ENCODE measurements at places on chromosomes 7 and 10.

- DNase-seq, result no peak
Observed at GRCh38 chr10:12195281-12195602, 449 bp downstream of the NUDT5 start.

DNA sequence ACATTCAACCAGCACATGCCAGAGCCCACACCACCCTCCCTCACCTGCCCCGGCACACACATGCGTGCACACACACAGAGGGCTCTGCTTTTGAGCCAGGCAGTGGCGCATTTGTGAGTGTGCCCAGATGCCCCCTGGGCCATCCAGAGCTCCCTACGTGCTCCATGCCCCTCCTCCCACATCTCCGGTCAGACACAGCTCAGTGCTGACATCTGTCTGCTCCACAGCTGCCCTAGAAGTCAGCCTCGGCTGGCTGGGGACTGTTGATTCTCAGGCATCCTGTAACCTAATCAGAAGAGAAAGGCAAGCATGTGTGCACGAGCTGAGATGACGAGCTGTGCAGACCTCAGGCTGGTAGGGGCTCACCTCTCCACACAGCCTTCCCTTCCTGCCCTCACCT lies 135.1 kb downstream of the ZMIZ1 start:
- no peak for DNase-seq

- no peak for DNase-seq
Observed at GRCh38 chr10:1625079-1625478, 112.2 kb downstream of the ADARB2 start.

- no peak for DNase-seq
Observed at GRCh38 chr7:113094517-113095249, 8.1 kb upstream of the GPR85 start.

DNA sequence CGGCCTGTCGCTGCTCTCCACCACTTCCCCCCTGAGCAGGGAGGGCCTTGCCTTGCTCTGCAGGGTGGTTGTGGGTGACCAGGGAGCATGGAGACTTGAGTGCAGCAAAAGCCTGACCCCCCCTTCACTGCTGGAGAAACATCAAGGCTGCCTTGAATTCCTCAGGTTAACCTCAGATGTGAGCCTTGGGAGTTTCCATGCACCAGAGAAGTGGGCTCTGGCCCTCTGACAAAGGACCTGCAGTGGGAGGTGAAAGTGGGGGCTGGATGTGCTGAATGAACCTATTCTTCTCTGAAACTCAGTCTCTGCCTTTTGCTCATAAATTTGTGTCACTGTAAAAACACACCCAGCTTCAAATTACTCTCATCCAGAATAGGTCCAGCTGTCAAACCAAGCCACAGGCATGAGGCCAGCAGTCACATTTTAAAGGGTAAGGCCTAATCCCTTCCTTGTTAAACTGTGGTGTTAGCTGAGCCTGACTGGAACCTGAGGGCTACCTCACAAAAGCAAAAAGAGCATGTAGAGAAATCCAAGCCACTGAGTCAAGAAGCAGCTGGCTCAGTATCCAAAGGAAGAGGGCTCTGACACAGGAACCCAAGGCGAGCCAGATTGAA lies 356.8 kb downstream of the CCSER2 start:
- no peak for DNase-seq

- no peak for DNase-seq
Observed at GRCh38 chr10:32943854-32944661, 14.0 kb downstream of the ITGB1 start.

DNA sequence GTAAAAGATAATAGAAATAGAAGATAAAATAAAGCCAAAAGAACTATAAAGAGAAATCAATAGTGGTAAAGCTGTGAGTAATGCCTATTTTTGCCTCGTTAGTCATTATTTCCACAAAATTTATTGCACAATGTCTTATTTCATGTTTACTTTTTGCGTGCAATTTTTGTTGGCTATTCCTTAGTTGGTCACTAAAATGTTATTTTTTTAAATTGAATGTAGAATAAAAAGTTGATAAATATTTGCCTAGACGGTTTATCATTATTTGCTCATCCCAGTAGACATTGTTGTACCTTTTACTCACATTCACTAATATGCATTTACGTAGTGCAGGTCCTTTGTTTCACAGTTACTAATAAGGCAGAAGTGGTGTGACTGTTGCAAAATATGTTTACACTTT lies 227.8 kb upstream of the BMPER start:
- no peak for DNase-seq

DNA sequence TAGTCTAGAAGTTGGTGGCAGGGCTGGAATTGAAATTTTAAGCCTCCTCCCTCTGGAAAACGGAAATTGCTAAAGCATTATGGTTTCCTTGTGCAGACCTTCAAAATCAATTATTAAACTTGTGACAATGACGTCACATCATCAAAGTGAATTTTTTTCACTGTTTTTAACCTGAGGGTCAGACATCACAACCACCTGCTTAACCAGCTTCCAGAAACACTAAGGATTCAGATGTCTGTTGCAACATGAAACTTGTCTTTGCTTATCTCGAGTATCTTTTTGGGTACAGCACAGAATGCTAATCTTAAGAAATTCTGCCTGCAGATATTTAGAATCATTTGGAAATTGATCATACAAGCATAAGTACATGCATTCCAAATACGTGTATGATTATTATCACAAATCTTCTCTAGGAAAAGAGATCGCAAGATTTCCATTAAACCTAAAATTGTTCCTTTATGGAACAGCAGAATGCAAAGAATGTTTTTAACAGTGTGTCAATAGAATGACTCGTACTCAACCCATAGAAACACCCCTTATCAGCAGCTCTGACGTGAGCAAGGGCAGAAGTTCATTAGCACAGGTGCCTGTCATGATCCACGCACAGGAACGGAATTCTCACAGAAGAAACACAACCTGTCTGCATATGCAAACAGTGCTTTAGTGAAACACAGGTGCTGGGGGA lies 4.1 kb upstream of the GTPBP4 start:
- no peak for DNase-seq

GRCh38 chr10:3783682-3784432 lies 1.2 kb downstream of the KLF6 start:
- DNase-seq, result no peak

DNA sequence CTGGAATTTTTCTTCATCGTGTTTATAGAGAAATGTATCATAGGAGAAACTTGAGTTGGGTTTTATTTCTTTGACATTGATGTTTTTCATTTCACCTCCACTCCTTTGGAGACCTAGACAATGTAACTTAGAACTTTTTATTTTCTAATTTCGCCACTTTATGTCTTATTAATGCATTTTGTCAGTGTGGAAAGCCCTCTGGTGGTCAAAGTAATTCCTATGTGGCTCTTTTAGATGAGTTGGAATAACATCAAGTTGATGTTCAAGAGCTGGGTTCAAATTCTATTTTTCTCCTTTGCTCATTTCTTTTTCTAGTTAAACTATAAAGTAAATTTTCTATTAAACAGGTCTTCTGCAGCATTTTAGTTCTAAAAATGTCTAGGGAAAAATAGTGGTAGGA lies 478.6 kb downstream of the LRMDA start:
- no peak for DNase-seq

DNA sequence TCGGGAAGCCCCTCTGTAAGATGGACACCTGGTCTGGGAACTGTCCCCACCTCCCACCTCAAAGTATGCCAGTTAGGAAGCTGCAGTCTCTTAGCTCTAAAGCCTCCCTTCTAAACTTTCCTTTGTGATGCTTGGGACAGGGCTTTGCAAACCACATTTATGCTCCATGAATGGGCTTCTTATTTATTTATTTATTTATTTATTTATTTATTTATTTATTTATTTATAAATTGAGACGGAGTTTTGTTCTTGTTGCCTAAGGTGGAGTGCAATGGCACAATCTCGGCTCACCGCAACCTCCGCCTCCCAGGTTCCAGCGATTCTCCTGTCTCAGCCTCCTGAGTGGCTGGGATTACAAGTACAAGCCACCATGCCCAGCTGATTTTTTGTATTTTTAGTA lies 1009.4 kb downstream of the TYW1 start:
- DNase-seq, result no peak

- DNase-seq, result no peak
Observed at GRCh38 chr10:96276831-96277230, 5.5 kb upstream of the BLNK start.

- DNase-seq, result no peak
Observed at GRCh38 chr10:1202343-1202742, 146.2 kb downstream of the WDR37 start.

DNA sequence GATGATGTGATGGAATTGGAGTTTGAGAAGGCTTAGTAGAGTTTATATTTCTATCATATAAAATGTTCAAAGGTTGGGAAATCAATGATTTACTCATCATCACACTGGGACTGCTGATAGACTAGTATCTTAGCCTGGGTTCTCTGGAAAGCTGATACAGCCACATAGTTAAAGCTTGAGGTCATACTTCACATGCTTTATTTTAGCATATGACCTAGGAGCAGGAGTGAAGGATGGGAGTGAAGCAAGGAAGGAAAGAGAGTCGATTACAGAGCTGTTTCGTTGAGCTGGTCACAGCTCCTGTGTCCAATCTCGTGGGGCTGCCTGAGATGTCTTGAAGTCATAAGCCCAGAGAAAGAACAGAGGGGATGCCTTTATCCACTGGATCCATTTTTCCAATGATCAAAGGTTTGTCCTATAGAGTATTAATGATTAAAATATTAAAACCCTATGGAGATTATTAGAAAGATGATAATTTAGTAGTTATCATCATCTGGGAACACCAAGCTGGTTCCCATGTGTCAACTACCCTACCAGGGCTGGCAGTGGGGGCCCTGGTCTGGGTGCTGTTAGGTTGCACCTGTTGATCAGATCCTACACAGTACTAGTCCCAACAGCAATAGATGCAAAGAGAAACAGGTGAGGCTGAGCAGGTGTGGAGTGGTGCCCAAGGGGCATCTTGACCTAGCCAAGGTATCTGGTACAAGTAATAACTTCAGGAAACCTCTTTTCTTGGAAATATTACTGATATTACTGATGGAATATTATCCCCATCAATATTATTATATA lies 77.8 kb downstream of the BAMBI start:
- no peak for DNase-seq

DNA sequence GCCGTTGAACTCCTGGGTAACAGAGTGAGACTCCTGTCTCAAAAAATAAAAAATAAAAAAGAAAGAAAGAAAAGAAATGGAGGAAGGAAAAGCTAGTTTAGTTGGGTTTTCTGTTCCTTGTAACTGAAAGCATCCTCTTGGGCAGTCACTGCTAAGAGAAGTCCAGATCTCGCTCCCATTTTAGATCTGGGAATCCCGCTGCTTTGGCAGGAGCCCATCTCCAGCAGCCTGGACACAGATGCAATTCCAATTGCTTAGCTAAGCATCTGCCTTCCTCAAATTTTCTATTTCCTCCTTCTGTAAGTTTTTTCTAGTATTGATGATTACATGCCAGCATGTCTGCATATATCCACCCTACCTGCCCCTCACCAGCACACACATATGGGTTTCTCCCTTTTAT lies 54.1 kb downstream of the DENND2A start:
- no peak for DNase-seq

GRCh38 chr7:142887282-142888015 lies 1.9 kb upstream of the TRPV6 start:
- no peak for DNase-seq

DNA sequence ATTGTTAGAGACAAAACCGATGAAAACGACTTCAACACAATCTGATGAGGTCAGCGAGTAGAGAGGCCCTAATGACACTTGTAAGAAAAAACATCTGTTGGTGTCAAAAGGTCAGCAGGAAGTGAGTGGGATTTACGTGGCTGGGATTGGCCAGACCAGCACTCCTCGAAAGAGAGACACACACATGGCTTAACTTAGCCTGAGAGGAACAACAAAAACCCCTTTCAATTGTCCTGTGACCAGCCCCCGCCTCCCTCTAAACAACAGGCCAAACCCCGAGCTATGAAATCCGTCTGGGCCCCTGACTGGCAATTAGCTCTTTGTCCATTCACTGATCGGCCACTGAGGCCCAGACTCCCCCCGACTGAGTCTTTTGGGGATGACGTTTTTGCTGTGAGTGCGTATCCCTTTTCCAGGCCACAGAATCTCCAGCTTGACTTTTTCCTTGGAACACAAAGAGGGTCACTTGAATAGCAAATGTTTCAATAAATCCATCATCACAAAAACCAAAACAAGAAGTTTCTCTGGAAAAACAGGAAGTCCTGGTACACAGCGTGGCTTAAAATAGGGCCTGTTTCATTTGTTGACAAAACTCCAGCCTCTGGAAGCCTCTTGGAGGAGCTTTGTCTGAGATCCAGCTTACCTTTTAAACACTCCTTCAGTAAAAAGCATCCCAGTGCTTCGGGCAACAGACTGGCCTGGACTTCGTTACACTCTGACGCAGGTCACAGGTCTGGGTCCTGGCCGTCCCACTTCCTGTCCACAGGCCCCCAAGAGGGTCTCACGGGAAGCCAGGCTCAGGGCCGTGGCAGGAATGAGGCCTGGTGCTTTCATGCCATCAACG lies 103.0 kb downstream of the CTBP2 start:
- no peak for DNase-seq

Measured in GM12878 (cell line).